Activated T-helper 2 cell treated with anti-CD3 and anti-CD28 coated beads, Interferon-gamma antibody, Interleukin-2, Interleukin-4, amounts not matched to agents 10 μg/mL and 5 μg/mL and 100 μg/mL, durations not matched to agents 14 hours and 24 hours and 36 hours (primary cell): ENCODE measurements at places on chromosomes 2 and 18. TPM values are rescaled to one million over a fixed set of nuclear protein-coding genes. Genes with fewer than 3 reads are reported as not detected.

The CREG2 gene
- total RNA-seq = not detected in 2 replicates

The RAD51AP2 gene
- total RNA-seq = not detected in 2 replicates

DNA sequence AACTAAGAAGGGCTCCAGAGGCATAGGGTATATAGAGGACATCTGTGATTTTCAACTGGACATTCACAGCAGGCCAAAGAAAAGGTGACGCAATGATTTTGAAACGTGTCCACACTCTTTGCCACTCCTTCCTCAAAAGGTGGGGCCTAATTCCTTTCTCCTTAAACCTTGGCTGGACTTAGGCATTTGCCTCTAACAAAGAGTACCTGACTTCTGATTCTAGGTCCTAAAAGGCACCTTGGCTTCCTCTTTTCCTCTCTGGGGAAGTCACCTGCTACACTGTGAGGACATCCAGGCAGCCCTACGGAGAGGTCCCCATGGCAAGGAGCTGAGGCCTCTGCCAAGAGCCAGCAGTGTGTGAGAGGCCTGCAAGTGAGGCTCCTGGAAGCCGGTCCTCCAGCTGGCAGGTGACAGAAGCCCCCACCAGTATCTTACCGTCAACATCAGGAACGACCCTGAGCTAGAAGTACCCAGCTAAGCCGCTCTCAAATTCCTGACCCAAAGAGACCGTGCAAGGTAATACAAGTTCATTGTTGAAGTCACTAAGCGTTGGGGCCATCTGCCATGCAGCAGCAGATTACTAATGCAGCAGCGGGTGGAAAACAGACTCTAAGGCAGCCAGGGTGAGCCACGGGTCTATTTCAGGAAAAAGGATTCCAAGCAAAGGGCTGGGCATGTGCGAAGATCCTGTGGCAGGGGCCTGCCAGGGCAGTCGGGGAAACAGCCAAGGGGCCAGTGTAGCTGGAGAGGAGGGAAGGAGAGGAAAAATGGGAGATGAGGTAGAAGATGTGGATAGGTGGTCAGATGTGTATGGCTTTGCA lies 7.4 kb upstream of the HES6 start:
- H3K36me3 ChIP-seq = peaks cover 33% of the 10 kb centered on the region
- DNase-seq = no peak
- no peak overlapping the region for H3K27ac ChIP-seq
- H3K27me3 ChIP-seq = no peaks in the 10 kb centered on the region
- H3K4me1 ChIP-seq = no peaks in the 10 kb centered on the region
- no peak overlapping the region for H3K4me3 ChIP-seq

DNA sequence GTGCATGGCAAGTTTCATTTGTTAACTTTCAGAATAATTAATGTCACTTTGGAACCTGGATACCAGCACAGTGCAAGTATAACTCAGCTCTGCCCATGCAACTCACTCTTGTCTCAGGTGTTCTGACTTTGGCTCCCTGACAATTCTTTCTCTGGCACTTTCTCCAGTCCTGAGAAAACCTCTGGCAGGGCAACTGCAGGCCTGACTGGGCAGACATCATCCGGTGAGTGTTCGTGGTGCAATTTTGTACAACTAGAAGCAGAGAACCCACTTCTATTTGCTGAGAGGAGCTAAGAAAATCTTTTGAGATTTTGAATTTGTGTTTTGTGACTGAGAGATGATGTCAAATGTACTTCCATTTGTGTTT lies 143.0 kb downstream of the AQP4 start:
- H3K27ac ChIP-seq = no peak overlapping the region
- no peaks in the 10 kb centered on the region for H3K36me3 ChIP-seq
- H3K4me3 ChIP-seq = no peak overlapping the region

DNA sequence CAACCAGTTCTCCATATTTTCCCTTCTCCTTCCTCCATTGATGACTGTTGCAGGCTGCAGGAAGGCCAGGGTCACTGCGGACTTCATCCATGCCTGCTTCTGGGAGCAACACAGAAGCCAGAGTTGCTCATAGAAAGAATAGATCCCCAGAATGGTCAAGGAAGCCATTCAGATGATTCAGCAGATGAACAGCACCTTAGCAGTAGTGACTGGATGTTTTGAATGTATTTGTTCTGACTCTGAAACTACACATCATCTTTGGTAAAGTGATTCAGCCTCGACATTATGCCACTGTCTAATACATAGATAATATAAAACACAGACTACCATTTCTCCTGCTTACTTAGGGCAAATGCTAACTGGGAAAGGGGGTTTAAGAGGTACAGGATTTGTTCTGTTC lies 411.6 kb downstream of the RND3 start:
- no peaks in the 10 kb centered on the region for H3K36me3 ChIP-seq
- H3K4me1 ChIP-seq = no peaks in the 10 kb centered on the region
- no peak overlapping the region for H3K27ac ChIP-seq
- no peak for DNase-seq
- H3K27me3 ChIP-seq = no peaks in the 10 kb centered on the region
- no peak overlapping the region for H3K4me3 ChIP-seq

DNA sequence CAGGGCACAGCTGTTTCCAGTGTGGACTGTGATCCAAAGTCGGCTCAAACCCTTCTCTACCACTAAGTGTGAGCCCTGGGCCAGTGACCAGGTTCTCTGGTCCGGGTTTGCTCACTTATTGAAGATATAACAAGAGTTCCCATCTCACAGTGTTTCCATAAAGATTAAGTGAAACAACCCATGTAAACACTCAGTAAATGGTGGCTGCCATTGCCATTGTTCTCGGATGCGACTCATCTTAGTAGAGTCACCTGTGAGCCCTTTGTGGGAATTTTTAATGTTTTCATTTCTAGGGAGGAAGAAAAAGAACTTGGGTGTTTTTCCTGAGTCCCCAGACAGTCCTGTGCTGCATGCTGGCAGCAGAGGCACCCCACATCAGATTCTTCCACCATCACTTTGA lies 53.4 kb downstream of the TPGS2 start:
- DNase-seq = no peak
- no peaks in the 10 kb centered on the region for H3K27me3 ChIP-seq
- peaks cover 7% of the 10 kb centered on the region for H3K36me3 ChIP-seq

- peaks cover 33% of the 10 kb centered on the region for H3K27me3 ChIP-seq
- H3K4me1 ChIP-seq = peaks cover 7% of the 10 kb centered on the region
- no peak for DNase-seq
- H3K36me3 ChIP-seq = no peaks in the 10 kb centered on the region
These were observed 398.2 kb upstream of the TRIB2 start for GRCh38 chr2:12318427-12319057.

DNA sequence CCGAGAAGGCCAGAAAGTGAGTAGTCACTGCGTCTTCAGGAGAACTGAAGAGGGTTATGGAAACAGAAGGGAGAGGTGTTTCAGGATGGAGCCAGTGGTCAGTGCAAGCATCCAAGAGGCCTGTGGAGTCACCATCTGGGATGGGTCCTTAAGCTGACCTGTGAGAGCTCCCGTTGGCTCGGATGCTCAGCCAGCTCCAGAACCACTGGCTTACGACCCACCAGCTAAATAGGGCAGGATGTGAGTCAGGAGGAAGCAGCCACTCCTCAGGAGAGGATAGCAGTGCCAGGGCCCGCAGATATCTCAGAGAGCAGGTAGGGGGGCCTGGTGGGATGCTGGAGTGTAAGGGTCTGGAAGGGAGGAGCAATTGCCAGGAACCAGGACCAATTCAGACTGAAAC lies 63.1 kb upstream of the B3GNT7 start:
- H3K27ac ChIP-seq = no peak overlapping the region
- no peak overlapping the region for H3K4me3 ChIP-seq
- no peaks in the 10 kb centered on the region for H3K4me1 ChIP-seq
- H3K36me3 ChIP-seq = no peaks in the 10 kb centered on the region
- no peaks in the 10 kb centered on the region for H3K27me3 ChIP-seq

GRCh38 chr18:3250237-3251107 lies 2.9 kb downstream of the MYL12A start:
- H3K36me3 ChIP-seq = peaks cover 57% of the 10 kb centered on the region
- H3K27ac ChIP-seq = peak overlapping the region; percentile 92
- H3K4me1 ChIP-seq = peaks cover 54% of the 10 kb centered on the region

DNA sequence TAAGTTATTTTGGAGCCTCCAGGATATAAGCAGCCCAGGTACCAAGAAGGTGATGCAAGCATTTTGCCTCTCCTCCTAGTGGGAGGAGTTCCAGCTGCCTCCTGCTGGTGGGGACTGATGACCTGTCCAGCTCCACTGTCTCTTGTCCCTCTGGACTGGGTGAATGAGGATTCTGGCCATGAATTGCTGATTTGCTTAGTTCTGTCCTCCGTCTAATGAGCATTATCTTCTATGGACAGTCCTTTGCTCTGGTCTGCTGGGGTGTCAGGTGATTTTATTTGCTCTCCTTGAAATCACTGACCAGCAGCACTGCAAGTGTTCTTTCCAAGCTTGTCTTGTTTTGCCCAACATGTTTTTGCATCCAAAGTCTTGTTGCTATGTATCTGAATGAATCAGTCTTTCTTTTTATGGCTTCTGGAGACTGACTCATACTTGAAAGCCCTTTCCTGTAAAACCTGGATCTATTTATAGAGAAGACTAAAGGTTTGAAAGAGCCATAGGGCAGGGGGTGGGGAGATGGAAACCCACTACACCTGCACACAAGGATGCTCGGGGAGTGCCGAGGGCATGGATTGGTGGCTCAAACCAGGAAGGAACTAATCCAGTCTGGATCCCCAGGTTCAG lies 40.5 kb upstream of the EFHD1 start:
- H3K4me3 ChIP-seq = no peak overlapping the region
- no peaks in the 10 kb centered on the region for H3K36me3 ChIP-seq
- H3K4me1 ChIP-seq = peaks cover 8% of the 10 kb centered on the region
- peak overlapping the region; percentile 15 for H3K27ac ChIP-seq
